ENCODE measurements at places on chromosomes 2 and 18.

- no peak for DNase-seq
Observed at GRCh38 chr2:183123959-183124221, 353 bp upstream of the NUP35 start.

GRCh38 chr2:129847043-129847442 lies 132.4 kb upstream of the RAB6C start:
- no peak for DNase-seq

DNA sequence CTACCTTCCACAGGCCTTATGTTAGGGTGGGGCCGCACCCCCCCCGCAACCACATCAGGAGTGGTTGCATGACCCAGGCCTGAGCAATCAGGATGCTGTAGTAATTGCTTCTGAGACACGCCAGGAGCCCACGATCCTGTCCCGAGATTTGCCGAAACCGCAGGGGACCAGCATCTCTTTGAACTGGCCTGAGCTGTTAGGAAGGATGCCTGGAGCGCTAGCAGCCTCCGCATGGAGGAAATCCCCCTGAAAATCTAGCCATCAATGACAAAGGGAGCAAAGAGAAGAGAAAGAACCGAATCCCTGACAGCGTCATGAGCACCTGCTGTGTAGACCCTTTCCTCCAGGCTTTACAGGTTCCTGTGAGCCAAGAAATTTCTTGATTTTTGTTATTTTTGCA lies 8.7 kb upstream of the TEX44 start:
- DNase-seq, result no peak

DNA sequence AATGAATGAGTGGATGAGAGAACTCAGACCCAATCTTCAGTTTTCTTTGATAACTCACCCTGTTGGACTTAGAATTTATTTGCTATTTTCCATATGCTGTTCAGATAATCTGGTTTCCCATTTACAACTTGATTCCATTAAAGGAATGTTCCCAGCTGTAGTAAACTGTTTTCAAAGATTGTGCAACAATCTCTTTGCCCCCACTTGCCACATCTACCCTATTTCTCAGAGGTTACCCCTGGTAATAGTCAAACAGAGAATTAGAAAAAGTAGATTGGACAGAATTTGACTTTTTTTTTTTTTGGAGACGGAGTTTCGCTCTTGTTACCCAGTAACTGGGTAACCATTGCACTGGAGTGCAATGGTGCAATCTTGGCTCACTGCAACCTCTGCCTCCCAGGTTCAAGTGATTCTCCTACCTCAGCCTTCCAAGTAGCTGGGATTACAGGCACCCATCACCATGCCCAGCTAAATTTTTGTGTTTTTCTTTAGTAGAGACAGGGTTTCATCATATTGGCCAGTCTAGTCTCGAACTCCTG lies 93.4 kb upstream of the SIX2 start:
- no peak for DNase-seq

GRCh38 chr2:126372406-126372805 lies 283.6 kb upstream of the GYPC start:
- no peak for DNase-seq

- no peak for DNase-seq
Observed at GRCh38 chr2:191926671-191927070, 79.8 kb upstream of the CAVIN2 start.

- no peak for DNase-seq
Observed at GRCh38 chr2:200786423-200786822, 25.3 kb upstream of the BZW1 start.

GRCh38 chr18:55346961-55347740 lies 240.8 kb downstream of the TCF4 start:
- DNase-seq, result no peak

All from AG04449 (cell line).